ENCODE measurements at places on chromosomes 16 and 17.
A peak's percentile ranks its signal among the peaks of the same experiment; 100 is the strongest.

- no peak for DNase-seq
Measured at GRCh38 chr17:55903028-55903690, 152.3 kb downstream of the PCTP start.

- DNase-seq: no peak
Measured at GRCh38 chr17:7703584-7704479, 1.2 kb upstream of the EFNB3 start.

DNA sequence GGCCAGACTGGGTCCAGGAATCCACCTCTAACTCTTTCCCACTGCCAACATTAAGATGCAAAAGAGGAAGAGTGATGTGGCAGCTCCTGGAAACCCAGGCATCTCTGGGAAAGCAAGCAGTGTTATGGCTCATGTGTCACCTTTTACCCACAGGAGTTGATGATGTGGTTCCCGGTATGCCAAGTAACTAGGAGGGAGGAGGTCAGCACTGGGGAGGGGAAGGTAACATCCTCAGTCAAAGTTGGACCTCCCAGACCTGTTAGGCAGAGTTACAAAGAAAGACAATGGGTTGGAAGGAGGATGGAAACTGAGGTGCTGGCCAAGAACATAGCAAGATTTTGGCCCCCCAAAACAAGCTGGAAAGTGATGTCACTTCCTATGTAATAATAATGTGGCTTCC, 11.4 kb downstream of the KRABD2 start:
- no peak for DNase-seq

DNA sequence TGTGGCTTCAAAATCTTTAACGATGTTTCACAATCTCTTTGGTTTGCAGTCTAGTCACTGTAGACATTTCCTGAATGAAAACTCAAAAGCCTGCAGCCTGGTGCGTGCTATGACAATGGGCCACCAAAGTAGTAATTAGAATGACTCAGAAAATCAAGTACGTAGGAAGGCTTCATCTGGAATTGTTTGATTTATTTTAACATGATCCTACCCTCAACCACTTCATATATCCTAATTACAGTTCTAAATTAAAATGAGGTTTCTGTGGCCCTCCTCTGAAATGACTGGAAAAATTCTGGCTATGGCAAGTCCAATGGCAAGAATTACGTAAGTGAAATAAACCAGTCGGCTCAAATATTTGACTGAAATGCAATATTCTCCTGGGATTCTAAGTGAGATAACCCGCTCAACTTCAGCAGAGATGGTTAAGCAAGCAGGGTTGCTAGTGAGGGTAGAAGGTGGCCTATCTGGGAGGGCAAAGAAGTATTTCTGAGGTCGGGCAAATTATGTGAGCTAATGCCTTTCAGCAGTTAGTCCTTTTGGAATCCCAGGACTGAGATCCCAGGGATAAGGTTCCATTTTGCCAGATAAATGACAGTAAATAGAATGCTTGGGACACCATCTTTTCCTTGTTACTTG, 145.6 kb upstream of the MYOCD start:
- DNase-seq: no peak

- DNase-seq: no peak
Measured at GRCh38 chr16:77191259-77191969, 424 bp downstream of the MON1B start.

DNA sequence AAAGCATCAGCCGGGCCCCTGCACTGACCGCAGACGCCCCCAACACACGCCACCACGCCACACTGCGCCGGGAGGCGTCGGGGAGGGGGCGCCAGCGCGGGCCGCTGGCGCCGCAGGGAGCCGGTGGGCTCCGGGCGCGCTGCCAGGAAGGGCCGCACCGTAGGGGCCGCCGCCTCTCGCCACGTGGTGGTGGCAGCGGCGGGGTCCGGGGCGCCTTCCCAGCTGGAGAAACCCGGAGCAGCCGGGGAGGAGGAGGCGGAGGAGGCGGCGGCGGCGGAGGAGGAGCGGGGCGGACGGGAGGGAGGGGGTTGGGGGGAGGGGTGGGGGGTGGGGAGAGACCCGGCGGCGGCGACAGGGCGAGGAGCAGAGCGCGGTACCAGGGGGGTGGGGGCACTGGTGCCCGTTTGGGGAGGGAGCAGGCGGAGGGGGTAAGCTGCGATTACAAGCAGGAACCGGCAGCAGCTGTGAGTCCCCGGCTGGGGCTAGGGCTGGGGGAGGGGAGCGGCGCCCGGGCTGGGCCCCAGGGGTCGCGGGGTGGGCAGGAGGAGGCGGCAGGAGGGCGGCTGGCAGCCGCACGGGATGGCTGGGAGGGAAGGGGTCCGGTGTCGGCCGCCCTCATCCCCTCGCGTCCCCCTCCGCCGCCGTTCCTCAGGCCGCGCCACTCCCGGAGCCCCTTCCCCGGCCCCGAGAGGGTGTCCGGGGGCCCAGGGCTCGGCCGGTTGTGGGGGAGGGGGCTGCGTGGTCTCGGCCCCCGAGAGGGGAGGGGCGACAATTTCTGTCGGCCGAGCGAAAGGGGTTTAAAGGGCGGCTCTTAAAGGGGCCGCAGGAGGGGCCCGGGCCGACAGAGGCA, at the start of gene TBKBP1:
TSS of gene TBKBP1 (plus strand) at position 431 of the 850 bp plus-strand sequence. CDS start 1,952 bp downstream, outside the sequence.
- no peak for DNase-seq

- no peak for DNase-seq
Measured at GRCh38 chr17:70709596-70709995, 540.3 kb downstream of the KCNJ2 start.

- no peak for DNase-seq
Measured at GRCh38 chr16:50360779-50361178, 8.0 kb downstream of the BRD7 start.

GRCh38 chr17:68706356-68706920, 105.3 kb upstream of the FAM20A start:
- DNase-seq: no peak

DNA sequence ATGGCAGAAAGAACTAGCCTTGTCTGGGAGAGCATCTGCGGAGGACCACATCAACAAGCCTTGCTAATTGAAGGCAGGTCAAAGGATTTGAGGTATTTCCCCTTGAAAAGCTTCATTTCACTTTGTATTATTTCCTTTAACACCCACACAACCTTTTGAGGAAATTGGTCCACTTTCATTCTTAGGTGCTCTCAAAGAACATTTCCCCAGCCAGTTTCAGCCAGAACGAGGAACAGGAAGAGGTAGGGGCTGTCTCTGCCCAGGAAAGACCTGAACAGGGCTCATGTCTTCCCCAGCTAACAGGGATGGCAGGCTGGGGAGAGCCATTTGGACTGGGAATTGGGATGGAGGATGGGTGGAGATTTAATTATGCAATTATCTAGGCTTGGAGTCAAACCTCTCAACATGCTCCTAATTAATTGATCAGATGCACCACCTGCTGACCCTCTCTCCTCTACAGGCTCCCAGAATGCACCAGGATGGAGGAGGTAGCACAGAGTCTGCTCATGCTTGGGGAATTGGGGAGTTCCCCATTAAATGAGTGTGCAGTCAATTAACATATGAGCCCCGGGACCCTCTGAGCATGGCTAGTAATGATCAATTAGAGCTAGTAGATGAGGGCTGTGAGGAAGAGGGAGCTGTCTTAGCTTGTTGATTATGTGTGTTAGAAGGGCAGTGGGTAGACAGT, 84.6 kb downstream of the GP2 start:
- DNase-seq: no peak

GRCh38 chr17:54898576-54898975, 2.1 kb upstream of the TOM1L1 start:
- no peak for DNase-seq

DNA sequence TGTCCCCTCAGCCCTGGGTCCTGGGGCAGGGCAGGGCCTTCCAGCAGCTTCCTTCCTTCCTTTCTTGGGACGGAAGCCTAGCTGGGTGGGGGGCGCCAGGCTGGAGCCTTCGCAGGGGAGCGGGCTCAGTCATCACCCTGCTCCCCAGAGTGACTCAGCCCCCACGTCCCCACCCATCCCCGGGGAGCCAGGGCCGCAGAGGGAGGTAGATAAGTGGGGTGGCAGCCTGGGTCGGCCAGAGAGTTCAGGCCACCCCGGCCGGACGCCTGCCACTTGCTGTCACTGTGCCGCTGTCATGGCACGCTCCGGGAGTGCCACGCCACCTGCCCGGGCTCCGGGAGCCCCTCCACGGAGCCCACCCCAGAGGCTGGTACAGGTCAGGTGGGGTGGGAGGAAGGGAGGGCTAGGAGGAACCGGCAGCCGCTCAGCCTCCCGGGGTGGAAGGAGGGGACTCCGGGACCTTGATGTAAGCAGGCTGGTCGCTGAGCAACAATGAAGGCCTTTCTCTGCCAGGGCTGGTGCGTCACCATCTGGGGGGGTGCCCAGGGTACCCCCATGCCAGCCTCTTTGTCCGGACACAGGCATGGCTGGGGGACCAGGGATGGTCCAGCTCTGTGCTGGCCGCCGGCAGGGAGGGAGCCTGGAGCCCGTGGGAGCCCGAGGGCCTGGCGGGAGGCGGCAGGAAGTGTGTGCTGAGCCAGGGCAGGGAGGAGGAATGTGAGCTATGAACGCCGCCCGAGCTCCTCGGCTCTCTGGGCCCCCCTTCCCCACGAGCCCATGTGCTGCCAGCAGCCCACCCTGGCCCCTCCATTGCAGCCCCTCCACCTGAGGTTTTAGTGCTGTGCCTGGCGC, 6.6 kb downstream of the NHERF2 start:
- no peak for DNase-seq

- no peak for DNase-seq
Measured at GRCh38 chr17:73414171-73414955, 102.6 kb upstream of the CDC42EP4 start.

DNA sequence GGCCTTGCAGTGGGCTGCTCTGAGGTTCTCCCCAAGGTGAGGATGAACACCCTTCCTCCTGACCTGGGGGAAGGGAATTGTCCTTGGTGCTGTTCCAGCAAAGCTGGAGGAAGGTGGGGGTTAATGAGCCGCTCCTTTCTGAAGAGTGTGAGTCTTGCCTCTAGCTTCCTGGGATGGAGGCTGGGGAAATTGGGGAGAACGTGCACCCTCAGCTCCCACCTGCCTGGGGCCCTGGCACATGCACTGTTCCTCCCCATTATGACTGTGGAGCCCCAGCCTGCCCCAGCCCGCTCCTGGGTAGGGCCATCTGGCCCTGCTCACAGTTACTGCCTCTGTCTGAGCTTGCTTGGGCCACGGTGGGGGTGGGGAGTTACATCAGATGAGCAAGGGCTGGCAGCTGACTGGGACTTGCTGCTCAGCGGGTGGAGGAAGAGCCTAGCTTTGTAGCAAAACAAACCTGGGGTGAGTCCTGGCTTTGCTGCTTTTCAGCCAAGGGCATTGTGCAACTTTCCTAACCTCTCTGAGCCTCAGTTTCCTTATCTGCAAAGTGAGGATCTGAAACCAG, 11.1 kb downstream of the TNS4 start:
- DNase-seq: no peak

GRCh38 chr16:84876873-84877606, 57.3 kb downstream of the CRISPLD2 start:
- DNase-seq: no peak

DNA sequence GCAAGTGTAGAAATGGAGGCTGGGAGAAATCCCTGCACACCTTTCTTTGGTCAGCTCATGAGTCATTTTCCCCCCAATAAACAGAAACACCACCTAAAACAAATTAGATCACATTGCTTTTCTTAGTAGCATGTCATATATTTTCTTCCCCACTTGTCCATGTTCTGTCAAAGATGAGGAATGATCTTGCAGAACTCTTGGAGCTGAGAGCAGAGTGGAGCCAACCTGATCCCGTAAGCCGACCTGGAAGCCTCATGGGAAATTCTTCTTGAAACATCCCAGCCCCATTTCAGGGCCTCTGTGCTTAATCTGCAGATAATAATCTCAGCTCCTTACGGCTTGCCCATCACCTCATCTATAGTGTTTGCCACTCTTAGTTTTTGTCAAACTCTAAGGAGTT, 284.6 kb upstream of the ELAC2 start:
- DNase-seq: no peak

GRCh38 chr17:10616502-10617119, 40.5 kb downstream of the MYH3 start:
- peak; percentile 65 for DNase-seq

GRCh38 chr17:4072487-4073157, 70.2 kb downstream of the ZZEF1 start:
- DNase-seq: no peak

DNA sequence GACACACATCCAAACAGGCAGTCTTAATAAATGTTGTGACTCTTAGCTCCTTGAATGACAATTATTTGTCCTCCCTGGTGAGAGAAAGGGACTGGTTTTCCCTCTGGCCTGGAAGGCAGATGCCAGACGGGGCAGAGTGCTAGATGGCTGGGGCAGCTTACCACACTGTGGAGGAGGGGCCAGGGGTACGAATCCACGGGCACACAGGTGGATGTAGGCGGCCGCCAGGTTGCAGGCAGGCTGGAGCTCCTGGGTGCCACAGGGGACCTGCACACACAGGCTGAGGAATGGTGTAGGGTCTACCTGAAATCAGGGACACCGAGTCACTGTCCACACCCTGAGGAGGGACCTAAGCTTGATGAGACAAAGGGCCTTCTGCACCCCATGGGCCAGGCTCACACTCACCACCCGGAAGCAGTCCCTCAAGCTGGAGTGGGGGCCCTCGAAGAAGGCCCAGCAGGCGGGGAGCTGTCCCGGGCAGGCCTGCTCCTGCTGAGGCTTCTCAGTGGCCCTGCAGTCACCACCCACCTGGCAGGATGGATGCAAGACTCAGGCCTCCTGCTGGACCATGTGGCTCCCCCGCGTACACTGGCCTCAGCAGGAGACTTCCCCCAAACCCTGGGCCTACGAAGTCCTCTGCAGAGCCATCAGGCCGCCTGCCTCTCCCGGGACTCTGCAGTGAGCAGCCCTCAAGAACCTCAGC, 38.4 kb downstream of the RMI2 start:
- no peak for DNase-seq

DNA sequence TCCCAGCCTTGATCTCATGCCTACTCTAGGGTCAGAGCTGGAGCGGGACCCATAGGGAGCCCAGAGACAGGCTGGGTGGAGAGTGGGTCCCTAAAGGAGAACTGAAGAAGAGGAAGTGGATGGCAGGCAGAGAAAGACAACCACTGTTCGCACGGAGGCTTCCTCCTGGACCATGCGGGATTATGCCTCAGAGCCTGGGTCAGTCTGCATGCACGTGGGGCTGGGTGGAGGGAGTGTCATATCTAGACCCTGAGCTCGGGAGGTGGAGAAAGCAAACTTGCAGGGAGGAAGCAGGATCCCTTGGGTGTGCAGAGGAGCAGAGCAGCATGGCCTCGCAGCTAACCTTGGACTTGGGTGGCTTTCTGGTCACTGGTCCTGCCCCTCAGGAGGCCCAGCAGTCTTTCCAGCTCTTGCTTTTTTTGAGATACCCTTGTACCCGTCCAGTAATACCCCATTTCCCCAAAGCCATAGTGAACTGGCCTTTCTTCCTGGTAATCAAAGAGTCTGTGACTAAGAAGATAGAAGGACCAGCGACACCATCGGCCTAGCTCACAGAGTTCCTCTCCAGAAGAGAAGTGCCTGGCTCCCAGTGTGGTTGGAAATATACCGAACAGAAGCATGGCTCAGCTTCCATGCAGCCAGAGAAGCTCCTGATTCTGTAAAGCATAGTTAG, 344.2 kb downstream of the CPPED1 start:
- DNase-seq: no peak

GRCh38 chr16:20610892-20611349, 34.8 kb upstream of the ACSM2B start:
- DNase-seq: no peak

- DNase-seq: no peak
Measured at GRCh38 chr17:78591263-78591671, 14.1 kb upstream of the DNAH17 start.

- no peak for DNase-seq
Measured at GRCh38 chr17:13702266-13702665, 100.5 kb upstream of the HS3ST3A1 start.

Measured in stimulated activated CD8-positive, alpha-beta memory T cell treated with anti-CD3 and anti-CD28 coated beads, Interleukin-2, amount 100 ng/mL, for 48 hours (primary cell).